ENCODE measurements at places on chromosomes 4 and X.

DNA sequence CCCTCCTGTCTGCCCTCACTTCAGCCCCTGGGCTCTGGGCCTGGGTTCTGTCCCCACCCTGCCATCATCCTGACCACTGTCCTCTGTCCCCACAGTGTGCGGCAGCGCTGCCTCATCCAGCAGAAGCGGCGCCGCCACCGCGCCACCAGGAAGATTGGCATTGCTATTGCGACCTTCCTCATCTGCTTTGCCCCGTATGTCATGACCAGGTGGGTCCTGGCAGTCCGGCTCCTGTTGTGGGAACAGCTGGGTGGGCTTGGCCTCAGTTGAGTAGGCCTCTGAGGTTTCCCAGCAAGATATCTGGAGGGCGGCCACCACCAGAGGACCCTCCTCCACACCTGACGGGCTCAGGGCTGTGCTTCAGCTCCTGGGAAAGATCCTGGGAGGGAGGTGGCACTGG lies 2.2 kb downstream of the GPR78 start:
- DNase-seq: no peak

DNA sequence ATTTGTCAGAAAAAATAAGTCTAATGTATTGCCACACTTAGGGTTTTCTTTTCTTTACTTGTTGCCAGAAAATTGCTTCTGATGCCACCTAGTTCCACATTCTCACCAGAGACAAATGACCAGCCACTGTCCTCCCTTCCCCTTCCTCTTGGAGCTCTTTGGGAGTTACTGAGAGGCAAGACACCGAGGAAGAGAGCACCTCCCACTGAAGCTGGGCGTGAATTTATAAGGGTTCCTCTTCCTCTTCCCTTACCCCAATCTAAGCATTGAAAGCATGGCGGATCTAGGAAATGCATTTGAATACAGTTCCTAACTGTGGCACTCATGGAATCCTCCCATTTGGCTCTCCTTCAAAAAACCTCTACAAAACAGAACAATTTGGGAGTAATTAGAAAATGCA lies 30.0 kb downstream of the ANXA3 start:
- no peak for DNase-seq

DNA sequence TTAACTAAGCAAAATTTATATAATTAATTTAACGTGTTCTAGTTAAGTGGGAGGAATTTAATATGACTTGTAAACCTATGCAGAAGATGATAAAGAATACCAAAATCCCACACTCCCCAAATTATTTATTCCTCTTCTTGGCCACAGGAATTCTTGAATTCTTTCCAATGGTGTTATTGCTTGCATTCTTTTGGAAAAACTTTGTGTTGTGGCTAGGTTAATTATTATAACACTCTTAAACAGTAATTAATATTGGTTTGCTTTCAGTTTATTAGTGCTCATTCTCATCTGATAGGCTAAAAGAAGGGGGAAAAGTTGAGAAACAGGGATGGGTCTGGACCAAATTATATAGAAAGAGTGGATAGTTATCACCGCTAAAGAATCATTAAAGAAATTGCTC lies 141.5 kb upstream of the PABPC4L start:
- no peak for DNase-seq

DNA sequence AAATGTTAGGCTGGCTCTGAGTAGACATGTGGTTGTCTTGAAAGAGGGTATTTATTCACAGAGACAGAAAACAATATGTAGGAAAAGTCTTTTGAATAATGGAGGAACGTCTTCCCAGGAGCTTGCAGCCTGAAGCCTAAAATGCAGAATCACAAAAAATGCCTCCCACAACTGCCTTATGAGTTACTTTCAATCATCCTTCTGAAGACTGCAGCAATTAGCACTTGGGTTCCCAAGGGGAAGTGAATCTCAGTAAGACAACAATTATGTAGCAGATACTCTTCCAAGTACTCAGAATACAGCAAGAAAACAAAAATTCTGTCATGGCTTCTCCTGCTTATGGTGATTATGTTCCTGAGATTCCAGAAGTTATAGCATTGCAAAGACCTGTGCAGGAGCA lies 166.6 kb upstream of the TBL1X start:
- DNase-seq: no peak

- no peak for DNase-seq
These were observed 118.9 kb downstream of the CEP44 start for GRCh38 chr4:174402470-174403176.

DNA sequence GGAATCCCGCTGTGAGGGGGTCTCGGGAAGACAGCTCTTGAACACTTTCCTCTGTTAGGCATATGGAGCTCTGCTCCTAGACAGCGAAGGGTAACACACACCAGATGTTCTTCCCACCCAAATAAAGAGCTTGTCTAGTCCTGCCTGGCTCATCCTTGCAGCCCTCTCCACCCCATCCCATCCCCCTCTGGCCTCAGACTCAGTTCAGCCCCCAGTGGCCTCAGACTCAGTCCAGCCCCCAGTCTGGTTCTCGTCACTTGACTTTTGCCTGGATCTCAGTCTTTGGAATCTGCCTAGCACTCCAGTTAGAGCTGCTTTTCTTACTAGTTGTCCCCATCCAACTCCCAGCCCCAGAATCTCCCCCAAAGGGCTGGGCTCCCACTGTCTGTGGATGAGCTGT lies 14.9 kb downstream of the RAB33A start:
- no peak for DNase-seq

- no peak for DNase-seq
These were observed 73.3 kb downstream of the RBM46 start for GRCh38 chr4:154854362-154854761.

DNA sequence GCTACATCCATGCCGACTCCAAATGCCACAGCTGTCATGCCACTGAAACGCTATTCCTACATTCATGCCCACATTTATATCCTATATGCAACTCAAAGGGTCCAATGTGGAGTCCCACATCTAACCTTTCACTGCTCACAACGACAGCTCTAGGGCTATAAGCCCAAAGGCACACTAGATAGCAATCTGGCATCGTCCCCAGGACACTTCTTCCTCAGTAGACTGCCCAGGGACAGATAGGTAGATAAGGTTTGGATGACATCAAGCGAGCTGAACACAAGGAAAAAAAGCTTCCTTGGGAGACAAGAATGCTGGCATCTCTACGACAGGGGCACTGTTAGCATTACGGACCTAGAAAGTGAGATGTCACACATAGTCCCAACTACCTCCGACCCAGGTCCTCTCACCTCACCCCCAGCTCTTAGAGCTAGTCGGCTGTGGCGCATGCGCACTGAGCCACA lies 685 bp downstream of the RAB9B start:
- DNase-seq: peak; percentile 49

DNA sequence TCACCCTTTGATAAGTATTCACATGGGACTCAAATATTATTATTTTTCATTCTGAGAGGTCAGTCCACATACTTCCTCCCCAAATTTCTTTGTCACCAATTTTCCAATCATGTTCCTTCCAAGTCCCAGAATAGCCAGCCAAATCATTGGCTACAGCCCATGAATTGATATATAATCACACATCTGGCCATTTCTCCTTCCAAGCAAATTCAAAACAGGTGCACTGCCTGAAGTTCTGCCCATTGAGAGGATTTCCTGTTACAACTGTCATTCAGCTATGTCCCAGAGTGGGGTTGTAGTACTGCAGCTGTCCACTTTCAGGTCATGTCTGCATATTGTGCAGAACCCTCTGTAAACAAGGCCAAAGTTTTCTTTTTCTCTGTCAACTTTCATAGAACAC lies 347.8 kb downstream of the GRID2 start:
- no peak for DNase-seq

DNA sequence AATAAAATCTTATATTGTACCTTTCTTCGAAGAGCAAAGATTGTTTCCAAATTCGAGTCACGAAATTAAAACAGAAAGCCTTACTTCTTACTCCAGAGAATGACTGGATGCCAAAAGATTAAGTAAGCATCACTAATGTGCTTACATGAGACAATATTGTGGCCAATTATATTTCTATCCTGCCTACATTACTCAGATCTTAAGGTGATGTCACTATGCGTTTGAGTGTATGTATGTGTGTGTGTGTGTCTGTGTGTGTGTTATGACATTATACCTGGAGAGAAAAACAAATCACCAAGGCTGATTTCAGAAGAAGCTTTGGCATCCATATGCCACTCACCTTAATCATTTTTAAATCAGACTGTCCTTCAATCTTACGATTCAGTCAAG lies 556.3 kb downstream of the PPARGC1A start:
- no peak for DNase-seq

DNA sequence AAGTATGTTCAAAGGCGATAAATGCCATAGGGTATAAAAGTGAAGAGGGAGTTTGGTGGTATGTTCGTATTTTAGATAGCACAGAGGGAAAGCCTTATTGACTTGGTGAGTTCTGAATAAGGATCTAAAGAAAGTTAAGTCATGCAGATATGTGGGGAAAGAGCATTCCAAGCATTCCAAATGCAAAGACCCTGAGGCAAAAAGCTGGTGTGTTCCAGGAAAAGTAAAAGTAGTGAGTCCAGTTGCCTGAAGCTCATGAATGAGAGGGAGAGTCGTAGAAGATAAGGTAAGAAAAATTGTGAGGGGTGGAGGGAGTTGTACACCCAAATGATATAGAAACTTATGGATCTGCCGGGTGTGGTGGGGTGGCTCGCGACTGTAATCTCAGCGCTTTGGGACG lies 426.7 kb downstream of the RPA4 start:
- no peak for DNase-seq

Data from T47D (cell line).